ENCODE measurements at places on chromosomes 4 and X. TPM values are rescaled to one million over a fixed set of nuclear protein-coding genes. Genes with fewer than 3 reads are reported as not detected.

- no peak for DNase-seq
Observed at GRCh38 chrX:150857453-150857852, 41.0 kb downstream of the CD99L2 start.

DNA sequence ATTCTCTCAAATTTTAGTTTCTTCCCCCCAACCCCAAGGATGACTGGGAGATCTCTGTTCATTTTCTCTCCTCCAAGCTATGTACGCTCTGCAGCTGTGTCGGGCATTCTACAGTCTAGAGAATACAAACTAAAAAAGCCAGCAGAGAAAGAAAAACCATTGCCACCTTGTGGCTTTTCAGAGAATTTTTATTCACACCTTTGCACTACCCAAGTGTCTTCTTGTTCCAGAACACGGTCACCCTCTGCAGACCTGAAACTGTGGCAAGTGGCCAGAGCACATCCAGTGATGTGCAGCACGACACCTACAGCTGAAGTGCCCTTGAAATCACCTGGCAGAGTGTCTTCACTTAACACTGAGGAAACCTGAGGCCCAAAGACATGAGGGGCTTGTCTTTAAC, 68.6 kb downstream of the CHST7 start:
- DNase-seq = no peak

DNA sequence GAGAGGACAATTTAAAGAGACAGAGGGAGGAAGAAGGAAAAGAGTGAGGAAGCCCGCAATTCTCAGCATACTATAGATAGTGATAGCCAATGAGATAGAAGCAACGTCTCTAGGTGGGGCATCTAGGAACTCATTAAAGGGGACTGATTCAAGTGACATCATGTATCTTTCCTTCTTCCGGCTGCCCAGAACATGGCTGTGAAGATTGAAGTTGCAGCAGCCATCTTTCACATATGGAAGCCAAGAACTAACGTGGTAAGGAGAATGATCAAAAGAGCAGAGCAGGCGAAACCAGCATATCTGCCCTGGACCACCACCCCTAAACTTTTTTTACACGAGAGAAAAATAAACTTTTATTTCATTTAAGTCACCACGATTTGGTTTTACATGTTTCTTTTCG, 133.8 kb downstream of the DDX53 start:
- no peak for DNase-seq

DNA sequence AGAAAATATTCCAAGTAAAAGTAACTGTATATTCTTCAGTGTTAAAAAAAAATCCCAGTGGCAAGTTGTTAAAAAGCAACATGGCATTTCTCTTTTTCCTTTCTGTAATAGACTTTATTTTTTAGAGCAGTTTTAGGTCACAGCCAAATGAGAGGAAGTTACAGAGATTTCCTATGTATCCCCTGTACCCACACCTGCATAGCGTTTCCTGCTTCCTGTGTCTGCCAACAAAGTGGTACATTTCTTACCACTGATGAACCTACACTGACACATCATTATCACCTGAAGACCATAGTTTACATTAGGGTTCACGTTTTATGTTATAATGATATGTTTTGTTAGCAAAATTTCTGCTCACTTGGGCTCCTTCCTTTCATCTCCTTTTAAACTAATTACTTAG, 124.7 kb downstream of the GPAT3 start:
- no peak for DNase-seq

CHRDL1 gene
- total RNA-seq = not detected

EXOC1L gene
- not detected for total RNA-seq

GPRASP2 gene
- total RNA-seq = 0.33 TPM

ADAMTS3 gene
- total RNA-seq = 0.11 TPM

MEPE gene
- total RNA-seq = not detected

Measured in activated T-cell treated with anti-CD3 and anti-CD28 coated beads, Interleukin-2, amount 50 U/mL, for 4 hours (primary cell).